ENCODE measurements at places on chromosomes 11 and 22.

GRCh38 chr11:35615921-35616900 is 2.0 kb upstream of the FJX1 start:
- DNase-seq, result no peak

DNA sequence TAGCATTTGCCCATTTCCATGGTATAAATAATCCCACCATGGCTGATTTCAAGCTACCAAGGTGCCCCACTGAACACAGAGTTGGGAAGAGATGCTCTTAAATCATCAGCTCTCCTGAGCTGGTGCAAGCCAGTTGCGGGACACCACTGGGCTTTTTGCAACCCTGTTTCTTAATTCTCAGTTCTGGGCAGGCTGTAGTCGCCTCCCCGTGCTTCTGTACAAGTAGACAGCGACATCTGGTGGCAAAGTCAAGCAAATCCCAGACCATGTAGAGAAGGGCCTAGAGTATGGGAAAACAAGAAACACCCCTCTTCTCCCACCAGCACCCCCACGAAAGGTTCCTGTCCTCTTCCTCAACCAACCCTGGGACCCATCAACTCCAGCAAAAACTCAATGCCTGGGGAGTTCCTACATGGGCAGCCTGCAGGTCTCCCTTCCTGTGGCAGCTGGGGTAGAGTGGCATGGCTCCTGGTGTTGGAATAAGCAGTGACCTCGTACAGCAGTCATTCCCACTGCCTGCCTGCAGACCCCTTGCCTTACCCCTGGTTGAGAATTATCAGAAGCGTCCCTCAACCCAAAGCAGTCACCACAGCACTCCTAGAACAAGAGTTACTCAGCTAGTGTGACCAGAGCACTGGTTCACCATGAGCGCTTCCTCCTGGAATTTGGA is 68.4 kb downstream of the IGLL5 start:
- peak; percentile 73 for DNase-seq

DNA sequence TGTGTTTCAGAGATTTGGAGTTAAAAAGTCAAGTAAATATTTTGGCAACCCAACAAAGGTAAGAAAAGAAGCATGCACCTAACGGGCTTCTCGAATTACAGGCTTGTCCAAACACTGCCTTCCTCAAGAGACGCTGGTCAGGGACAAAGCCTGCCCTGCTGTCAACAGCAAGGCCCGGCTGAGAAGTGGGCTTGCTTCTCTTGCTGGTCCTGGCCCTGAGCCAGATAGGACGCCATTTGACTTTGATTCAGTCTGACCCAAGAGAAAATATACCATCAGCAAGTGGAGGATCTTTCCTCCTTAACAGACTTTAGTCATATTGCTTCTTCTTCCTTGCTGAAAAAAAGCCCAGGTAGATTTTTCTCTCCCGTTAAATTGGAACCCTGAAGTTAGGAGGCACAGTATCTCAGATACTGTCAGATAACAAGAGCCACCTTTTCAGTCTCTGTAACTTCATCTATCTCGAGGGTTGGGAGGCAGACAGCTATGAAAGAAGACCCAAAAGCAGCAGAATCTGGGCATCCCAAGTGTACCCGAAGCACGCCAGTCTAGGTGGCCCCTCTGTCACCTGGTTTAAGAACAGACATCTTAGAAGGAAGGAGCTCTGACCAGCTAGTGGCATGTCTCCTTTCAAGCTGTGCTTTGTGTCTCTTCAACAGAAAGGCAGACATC is 57.5 kb downstream of the C22orf31 start:
- DNase-seq, result no peak

DNA sequence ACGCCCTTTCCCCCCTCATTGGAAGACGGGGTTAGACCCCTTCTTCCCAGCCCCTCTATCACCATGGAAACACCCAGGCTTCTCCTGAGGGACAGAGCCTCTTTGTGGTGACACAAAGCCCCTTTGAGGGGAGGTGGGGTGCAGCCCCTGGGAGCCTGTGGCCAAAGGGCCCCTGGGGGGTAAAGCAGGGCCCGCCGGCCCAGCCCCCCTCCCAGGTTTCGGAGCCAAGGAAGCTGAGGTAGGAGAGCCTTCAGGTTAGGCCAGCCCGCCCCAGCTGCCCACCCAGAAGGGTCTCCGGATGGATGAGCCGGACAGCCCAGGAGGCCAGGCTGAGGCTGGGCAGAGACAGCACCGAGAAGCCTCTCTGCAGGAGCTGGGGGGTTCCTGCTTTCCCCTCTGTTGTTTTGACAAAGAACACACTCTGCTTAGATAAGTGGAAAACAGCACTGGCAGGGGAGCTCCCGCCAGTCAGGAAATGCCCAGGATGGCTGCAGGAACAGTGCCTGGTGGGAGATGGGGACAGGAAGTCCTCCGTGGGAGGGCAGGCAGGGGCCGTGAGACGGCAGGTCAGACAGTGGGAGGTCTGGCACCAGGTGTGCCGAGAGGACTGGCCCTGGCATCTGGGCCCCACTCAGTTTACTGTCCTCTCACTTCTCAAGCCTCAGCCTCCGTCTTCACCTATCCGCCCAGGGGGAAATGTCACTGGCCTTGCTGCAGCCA is 18.2 kb downstream of the ARVCF start:
- no peak for DNase-seq

Data from activated T-cell treated with anti-CD3 and anti-CD28 coated beads, Interleukin-2, amount 50 U/mL, for 48 hours (primary cell).